ENCODE measurements at places on chromosomes 3 and 15.

- peak; percentile 53 for DNase-seq
Measured at GRCh38 chr15:42544853-42545629, 3.6 kb downstream of the LRRC57 start.

GRCh38 chr3:133384331-133385027 is 15.4 kb upstream of the BFSP2 start:
- peak; percentile 19 for DNase-seq

DNA sequence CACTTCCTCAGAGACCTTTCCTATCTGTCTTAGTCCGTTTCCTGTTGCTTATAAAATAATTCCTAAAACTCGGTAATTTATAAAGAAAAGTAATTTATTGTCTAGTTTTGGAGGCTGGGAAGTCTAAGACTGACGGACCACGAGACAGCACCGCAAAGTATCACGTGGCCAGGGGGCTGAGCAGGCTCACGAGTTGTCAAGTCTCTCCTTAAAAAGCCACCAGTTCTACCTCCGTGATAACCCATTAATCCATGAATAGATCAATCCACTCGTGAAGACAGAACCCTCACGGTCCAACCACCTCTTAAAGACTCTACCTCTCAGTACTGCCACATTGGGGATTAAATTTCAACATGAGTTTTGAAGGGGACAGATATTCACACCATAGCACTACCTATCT is 821 bp downstream of the LINS1 start:
- DNase-seq, result peak; percentile 56

GRCh38 chr3:13623101-13623654 is 74.3 kb downstream of the FBLN2 start:
- DNase-seq, result no peak

- no peak for DNase-seq
Measured at GRCh38 chr3:169562988-169563774, 100.3 kb downstream of the MECOM start.

DNA sequence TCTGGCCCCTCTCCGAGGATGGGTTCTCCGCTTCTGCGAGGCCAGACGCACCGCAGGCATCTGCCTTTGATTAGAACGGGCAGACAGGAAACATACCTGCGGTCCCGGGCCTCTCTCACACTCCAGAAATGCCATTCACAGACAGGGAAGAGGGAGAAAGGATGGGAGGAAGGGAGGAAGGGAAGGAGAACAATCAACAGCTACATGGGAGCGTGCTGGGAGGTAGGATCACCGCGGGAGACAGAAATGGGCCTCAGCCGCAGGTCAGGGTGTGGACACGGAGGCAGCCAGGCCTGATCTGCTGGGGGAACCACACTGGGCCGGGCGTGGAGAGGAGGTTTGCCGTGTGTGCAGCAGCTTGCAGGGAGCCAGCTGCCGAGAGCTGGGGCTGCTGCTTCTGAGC is 90.7 kb upstream of the RGMA start:
- no peak for DNase-seq

GRCh38 chr3:95120921-95121320 is 1058.1 kb downstream of the NSUN3 start:
- no peak for DNase-seq

GRCh38 chr15:57554063-57554811 is 37.5 kb upstream of the MYZAP start:
- DNase-seq, result no peak

- peak; percentile 36 for DNase-seq
Measured at GRCh38 chr3:88057630-88058305, 1.0 kb downstream of the CGGBP1 start.

DNA sequence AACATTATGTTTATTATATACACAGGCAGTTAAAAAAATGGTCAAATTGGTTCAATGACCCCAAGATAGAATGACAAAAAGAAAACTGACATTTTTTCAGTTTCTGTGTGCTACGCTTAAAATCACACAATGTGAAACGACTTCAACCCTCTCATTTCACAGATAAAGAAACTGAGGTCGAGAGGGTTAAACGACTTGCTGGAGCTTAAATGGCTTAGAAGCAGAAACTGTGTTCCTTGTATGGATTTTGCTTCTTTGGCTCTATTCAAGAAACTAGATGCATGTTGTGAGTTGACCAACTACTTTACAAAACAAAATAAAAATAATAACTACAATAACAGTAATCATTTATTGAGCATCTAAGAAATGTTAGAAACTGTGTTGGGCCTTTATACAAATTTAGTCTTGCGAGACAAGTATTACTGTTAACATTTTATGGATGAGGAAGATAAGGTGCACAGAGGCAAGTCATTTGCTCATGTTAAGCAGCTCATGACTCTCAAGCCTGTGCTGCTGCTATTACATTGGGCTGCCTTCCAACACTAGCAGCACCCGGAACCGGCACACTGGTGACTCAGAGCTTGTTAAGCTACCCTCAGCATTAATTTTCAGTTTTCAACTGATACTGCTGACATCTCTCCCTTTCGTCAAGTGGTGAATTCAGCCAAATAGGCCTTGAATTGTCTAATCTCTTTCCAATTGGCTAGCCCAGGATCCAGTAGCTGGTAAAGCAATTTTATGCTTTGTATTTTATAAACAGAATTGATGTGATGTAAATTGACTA is 487.6 kb downstream of the NAALADL2 start:
- no peak for DNase-seq

GRCh38 chr15:79834495-79834894 is 62.3 kb downstream of the MTHFS start:
- DNase-seq, result peak; percentile 9

- DNase-seq, result no peak
Measured at GRCh38 chr3:65081536-65081935, 393.7 kb upstream of the ADAMTS9 start.

DNA sequence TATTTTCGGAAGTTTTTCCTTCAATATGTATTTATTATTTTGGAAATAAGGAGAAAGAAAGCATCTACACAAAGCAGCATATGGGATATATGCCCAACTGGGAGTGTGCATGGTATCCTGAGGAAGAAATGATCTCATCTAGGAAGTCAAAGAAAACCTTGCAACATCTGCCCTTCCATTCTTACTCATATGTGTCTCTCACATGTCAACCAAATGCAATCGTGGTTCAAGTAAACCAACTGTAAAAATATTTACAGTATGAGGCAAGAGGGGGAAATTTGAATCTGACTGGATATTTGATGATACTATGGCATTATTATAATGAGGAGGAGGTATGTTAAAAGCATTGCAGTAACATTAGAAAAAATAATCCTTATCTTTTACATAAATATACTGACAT is 3.2 kb upstream of the SCG3 start:
- DNase-seq, result peak; percentile 89

- no peak for DNase-seq
Measured at GRCh38 chr3:66747696-66748095, 246.9 kb upstream of the LRIG1 start.

DNA sequence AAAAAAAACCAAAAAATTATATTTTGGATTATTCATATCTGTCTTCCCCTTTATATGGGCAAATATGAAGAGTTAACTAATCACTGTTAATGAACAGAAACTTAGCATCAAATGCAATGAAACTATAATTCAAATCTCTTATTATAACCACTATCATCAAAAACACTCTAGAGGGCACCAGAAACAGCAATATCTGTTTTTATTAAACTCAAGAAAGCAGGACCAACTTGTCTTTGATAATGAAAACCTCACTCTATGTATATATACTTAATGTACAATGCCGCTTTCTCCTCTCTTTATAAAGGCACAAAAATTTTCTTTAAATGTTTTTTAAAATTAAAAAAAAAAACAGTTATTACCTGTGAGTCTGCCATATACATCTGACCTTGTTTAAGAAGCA is 92.7 kb downstream of the UACA start:
- peak; percentile 5 for DNase-seq

DNA sequence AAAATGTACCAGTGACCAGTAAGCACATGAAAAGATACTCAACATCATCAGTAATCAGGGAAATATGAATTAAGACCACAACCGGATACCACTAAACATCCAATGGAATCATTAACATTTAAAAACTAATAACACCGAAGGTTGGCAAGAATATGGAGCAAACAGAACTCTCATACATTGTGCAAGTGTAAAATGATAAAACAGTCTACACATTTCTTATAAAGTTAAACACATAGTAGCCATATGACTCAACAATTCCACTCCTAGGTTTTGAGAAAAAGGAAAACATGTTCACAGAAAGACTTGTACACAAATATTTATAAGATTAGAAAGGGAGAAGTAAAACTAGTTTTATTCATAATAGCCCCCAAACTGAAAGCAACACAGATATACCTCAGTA is 60.3 kb upstream of the SLCO2A1 start:
- no peak for DNase-seq

GRCh38 chr3:138063416-138063815 is 52.0 kb downstream of the DZIP1L start:
- no peak for DNase-seq

- DNase-seq, result no peak
Measured at GRCh38 chr3:38573556-38573955, 75.9 kb downstream of the SCN5A start.

DNA sequence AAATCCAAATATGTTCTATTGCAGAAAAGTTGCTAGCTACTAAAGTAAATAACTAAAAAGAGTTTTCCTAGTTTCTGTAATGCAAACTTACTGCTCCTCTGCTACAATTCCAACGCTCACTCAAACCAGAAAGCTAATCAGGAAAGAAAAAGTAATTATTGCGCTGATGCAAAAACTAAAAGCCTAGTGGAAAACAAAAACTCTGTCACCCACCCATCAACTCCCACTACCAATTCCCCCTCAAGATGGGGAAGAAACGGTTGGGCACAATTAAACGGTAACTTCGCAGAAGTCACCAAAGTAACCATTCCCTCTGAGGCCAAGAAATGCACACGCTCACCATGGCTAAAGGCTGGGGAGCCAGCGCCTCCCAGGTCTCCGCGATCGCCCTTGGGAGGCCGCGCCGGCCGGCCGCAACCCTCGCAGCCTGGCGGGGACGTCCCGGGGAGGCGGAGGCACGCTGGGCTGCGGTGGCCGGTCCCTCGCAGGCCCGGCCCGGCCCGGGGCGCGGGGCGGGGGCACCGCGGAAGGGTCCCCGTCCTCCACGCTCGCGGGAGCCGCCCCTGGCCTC is 684 bp downstream of the SLTM start:
- DNase-seq, result peak; percentile 60

GRCh38 chr3:64936556-64936955 is 248.8 kb upstream of the ADAMTS9 start:
- DNase-seq, result no peak

DNA sequence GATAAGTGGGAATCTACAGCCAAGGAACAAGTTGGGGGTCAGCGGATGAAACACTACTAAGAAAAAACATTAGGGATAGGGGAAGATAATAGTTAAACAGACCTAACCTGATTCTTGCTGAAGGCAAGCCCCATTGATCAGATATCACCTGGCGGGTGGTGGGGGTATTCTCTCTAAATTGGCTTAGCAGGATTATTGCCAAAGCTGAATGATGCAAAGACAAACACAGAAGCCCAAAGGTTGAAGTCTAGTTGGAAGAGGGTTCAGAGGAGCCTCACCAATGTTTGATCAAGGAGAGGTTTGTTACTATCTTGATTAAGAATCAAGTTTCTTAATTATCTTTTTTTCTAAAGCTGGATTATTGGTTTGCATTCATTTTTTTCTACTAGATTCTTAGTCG is 371.9 kb upstream of the CNTN4 start:
- DNase-seq, result no peak
